HS-27A (cell line): ENCODE measurements at places on chromosomes 12 and 14.

DNA sequence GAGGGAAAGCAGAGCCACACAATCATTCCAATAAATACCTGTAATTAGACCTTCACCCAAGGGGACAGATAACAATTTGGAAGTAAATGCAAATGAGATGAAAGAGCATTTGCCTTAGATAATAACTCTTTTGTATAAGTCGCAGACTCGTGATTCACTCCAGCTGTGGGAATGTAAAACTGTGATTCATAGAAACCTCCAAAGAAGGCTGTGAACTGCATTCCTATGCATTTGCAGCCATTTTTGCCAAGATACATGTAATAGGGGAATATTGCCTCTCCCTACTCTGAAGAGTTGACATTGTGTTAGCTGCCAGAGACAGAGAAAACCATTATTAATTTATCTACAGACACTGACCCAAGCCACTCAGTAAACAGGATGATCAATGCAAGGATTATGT lies 181.9 kb upstream of the ARHGAP5 start:
- DNase-seq, result no peak

- no peak for DNase-seq
Observed at GRCh38 chr14:62777510-62777909, 267.7 kb downstream of the KCNH5 start.

GRCh38 chr14:103101963-103102688 lies 7.6 kb downstream of the EXOC3L4 start:
- DNase-seq, result no peak

GRCh38 chr14:85471156-85471555 lies 58.8 kb upstream of the FLRT2 start:
- DNase-seq, result peak; percentile 35

GRCh38 chr12:42582050-42582449 lies 7.5 kb downstream of the PRICKLE1 start:
- no peak for DNase-seq

DNA sequence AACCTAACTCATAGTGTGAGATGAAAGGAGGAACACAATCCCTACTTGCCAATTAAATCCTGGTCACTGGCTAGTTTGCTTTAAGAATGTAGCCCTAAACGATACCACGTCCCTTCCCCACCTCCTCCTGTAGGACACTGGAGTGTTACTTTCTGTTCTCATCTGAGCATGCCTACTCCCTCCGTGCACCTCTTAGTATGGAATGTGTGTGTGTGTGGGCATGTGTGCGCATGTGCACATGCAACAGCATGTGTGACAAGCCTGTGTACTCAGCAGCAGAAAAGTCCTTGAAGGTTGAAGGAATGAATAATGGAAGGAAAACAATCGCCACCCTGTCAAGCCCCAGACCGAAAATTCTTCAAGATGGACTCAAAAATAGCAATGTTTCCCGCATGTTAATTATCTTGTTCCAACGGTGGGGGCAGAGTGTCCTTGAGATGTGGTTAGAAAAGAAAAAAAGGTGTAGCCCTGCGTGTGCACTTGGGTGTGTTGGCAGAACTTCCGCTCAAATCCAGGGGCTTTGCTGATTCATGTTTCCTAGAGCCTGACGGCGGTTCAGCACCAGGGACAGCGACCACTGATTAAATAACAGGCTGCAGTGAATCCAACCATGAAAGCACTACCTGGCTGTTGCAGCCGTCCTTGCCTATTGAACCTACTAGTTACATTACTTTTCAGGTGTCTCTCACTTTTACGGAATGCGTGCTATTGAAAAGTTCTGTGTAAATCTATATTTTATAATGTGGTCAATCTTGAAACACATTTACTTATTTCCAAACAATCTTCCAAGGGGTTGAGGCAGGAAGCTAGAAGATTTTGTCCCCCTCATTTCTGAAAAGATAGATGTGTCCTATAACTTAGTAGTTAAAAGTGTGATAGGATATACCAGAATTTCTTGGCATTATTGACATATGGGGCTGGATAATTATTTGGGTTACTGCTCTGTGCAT lies 79.8 kb downstream of the SRRM4 start:
- DNase-seq, result no peak

DNA sequence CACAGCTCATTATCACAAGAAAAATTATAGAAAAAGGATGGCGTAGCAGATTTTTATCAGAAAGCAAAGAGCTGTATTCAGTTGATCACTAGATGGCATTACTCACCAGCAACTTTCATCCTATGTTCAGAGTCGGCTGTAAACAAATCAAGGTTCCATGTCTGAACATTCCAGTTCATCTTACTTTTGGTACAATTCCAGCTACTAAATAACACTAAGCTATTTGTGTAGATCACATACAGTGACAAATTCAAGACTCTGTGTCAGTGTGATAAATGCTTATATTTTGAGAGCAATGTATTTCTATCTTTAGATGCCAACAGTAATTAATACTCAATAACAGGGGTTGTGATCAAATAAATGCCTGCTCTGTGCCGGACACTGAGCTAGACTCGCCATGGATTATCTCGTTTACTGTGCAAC lies 30.1 kb downstream of the NRDE2 start:
- DNase-seq, result no peak

GRCh38 chr14:30966415-30967363 lies 58.8 kb upstream of the AP4S1 start:
- no peak for DNase-seq

DNA sequence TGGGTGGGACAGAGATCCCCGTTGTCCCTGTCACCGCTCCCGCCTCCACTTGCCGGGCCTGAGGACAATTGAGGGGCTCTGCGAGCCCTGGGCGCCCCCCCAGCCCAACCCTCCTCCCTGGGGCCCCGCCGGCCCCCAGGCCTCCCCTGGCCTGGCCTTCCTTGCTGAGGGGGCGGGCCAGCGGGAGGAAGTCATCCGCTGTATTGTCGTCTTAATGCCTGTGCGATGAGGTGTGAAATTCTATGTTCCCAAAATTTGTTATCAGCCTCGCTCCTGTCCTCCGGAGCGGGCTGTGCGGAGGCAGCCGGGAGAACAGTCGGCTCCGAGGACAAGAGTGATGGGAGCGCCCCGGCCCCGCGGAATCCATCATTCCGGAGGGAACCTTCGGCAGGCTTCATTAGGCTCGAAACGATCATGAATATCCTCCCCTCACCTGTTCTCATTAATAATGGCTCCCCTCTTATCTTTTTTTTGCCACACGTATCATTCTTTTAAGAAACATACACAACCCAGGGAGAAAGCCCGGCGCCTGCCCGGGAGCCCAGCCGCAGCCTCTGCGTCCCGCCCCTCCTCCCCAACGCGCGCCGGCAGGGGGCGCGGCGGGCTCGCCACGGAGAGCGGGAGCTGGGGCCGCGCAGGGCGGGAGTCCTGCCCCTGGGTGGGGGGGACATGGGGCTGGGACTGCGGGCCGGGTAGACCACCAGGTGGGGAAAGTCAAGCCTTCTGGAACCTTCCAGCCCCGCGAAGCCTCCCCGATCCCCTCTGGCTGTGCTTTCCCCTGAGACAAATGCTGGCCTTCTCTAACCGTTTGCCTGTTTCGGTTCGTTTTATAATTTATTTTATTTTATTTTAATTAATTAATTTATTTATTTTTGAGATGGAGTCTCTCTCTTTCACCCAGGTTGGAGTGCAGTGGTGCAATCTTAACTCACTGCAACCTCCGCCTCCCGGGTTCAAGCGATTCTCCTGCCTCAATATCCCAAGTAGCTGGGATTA lies 17.1 kb upstream of the DLK1 start:
- no peak for DNase-seq

DNA sequence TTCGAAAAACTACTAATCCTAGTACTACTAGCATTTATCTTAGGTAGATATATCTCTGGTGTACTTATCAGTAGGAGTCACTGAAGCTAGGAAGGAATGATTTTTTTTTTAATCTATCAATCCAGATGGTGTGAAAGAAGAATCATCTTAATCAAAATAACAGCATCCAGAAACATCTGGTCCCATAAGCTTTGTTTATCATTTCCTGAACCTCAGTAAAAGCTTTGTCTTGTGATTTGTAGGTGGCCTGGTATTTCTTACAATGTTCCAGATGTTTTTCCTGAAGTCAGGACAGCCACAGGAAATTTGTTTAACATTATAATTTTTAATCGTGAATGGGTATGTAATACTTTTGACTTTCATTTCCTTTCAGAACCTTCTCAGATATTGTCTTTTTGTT lies 28.0 kb upstream of the LUM start:
- no peak for DNase-seq

GRCh38 chr12:46770501-46771183 lies 55.2 kb downstream of the SLC38A4 start:
- DNase-seq, result no peak

- no peak for DNase-seq
Observed at GRCh38 chr14:85040046-85040685, 489.8 kb upstream of the FLRT2 start.

- no peak for DNase-seq
Observed at GRCh38 chr12:77845831-77846230, 15.1 kb downstream of the NAV3 start.

- DNase-seq, result no peak
Observed at GRCh38 chr12:123576611-123577010, 7.7 kb upstream of the TMED2 start.

GRCh38 chr12:97168804-97169203 lies 261.7 kb downstream of the NEDD1 start:
- DNase-seq, result no peak

DNA sequence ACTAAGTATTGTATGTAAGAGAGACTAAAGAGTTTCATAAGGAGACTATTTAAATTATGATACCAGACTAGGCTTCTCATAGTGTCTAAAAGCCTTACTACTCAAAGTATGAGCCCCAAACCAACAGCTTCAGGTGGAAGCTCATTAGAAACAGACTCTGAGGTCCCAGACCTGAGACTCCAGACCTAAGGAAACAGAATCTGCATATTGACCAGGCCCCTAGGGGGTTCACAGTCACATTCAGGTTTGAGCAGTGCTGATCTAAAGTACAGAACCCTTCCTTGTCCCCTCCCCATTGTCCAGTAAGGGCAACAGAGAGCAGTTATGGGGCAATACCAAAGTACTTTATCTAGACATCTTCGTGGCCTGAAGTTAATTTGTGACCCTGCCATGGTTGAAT lies 87.7 kb downstream of the SSPN start:
- DNase-seq, result no peak

GRCh38 chr14:103801459-103801858 lies 45.9 kb downstream of the PPP1R13B start:
- no peak for DNase-seq

DNA sequence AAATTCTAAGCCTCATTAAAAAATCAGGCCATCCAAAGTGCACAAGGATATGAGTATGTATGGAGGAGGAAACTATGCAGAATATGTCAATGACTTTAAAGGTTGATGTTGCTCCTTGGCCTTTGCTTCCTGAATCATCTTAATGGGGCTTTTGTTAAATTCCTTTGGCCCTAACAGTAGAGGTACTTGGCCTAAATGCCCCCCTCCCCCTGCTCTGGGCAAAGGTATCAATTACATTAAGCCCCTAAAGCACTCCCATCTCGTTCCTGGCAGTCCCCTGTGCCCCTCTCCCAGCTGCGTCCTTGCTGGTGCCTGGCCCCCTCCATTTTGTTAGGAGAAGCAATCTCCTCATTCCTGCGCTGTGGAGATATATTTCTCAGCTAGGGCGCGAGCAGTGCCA lies 4.8 kb downstream of the COPZ1 start:
- no peak for DNase-seq

GRCh38 chr12:57772429-57773322 lies at the start of gene EEF1AKMT3:
Gene EEF1AKMT3 (plus strand): TSS chr12:57772614. CDS start chr12:57772725, 111 bp downstream.
- no peak for DNase-seq

DNA sequence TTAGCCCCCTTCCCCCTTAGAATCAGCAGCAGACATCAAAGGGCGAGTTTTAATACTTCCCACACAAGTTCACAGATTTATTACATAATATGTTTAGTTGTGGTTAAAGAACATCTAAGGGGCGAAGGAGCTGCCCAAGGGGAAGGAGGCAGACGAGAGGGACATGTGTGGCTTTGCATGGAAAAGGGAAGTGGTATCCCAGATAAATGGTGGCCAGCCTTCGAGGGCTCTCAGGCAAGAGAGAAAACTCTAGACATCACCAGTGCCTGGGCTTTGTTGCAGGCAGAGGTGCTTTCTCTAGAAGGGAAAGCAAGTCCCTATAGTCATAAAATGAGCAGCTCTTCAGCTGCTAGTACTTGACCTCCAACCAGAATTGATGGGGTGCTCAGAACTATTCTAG lies 121.2 kb downstream of the CACNA1C start:
- no peak for DNase-seq

- DNase-seq, result no peak
Observed at GRCh38 chr14:80784820-80785219, 156.7 kb downstream of the CEP128 start.

- DNase-seq, result no peak
Observed at GRCh38 chr14:99132821-99133635, 139.0 kb downstream of the BCL11B start.

DNA sequence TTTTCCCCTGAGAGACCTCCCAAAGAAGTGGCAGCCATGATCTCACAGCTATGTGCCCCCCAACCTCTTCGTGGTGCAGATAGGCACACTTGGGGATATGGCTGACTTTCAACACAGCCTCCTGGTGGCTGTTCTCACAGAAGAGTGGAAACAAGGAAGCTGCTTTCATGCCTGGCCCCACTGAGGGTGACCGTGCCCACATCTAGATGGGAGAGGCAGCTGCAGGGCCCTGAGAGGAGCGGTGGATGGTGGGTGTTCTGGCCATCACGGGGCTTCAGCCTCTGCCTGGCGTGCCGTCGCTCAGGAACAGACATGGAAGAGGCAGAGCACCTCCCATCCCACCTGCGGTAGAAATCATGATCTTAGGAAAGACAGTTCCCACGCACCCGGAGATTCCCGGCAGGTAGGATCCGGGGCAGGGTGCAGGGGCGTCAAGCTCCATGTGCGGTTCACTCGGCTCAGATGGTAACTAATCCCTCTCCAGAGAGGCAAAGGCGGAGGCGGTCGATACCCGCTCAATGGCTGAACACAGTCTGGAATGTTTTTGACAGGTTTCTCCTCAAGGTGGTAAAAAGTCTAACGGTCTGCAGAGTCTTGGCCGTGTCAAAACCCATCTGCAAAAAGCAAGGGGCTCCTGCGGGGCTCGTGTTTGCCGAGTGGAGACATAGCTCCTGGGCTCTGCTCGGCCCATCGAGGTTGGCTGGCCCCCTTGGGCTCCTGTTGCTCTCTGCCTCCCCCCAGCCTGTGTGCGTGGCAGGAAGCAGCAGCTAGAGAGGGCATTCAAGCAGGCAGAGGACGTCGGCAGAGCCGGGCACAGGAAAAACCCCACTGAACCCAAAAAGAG lies 225.2 kb upstream of the RTL1 start:
- no peak for DNase-seq

GRCh38 chr14:104313674-104314073 lies 175.3 kb downstream of the KIF26A start:
- no peak for DNase-seq

- no peak for DNase-seq
Observed at GRCh38 chr12:9335867-9336266, 127.7 kb upstream of the PZP start.

DNA sequence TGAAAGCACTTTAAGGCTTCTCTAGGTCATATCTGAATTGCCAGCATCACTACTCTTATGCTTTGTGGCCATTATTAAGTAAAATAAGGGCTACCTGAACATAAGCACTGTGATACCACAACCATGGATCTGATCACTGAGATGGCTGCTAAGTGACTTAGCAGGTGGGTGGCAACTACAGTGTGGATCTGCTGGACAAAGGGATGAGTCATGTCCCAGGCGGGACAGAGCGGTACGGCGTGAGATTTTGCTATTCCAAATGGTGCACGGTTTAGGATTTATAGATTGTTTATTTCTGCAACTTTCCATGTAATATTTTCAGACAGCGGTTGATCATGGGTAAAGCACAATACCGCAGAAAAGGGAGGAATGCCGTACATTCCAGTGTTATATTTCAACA lies 39.4 kb downstream of the MLXIP start:
- DNase-seq, result no peak
